HEK293T (cell line): ENCODE measurements at places on chromosomes 4 and X.
A peak's percentile ranks its signal among the peaks of the same experiment; 100 is the strongest.

DNA sequence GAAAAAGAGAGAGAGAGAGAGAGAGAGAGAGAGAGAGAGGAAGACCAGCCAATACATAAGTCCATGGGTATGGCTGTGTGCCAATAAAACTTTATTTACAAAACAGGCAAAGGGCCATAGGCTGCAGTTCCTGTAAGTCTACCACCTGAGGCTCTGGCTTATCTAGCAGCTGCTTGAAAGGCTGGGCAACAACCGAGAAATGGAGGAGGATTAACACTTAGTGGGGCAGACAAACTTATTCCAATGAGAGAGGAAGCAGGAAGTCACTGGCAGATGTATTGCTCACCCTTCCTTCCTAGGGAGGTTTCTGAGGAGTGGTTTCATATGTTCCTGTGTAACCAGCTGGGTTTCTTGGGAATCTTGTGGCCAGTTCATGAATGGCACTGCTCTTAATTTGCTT is 4.7 kb upstream of the GPR143 start:
- no peak for DNase-seq

- DNase-seq, result no peak
These were observed 1.0 kb upstream of the HMX1 start for GRCh38 chr4:8872402-8873291.

GRCh38 chr4:109690690-109691410 is 12.4 kb downstream of the CASP6 start:
- no peak for DNase-seq

DNA sequence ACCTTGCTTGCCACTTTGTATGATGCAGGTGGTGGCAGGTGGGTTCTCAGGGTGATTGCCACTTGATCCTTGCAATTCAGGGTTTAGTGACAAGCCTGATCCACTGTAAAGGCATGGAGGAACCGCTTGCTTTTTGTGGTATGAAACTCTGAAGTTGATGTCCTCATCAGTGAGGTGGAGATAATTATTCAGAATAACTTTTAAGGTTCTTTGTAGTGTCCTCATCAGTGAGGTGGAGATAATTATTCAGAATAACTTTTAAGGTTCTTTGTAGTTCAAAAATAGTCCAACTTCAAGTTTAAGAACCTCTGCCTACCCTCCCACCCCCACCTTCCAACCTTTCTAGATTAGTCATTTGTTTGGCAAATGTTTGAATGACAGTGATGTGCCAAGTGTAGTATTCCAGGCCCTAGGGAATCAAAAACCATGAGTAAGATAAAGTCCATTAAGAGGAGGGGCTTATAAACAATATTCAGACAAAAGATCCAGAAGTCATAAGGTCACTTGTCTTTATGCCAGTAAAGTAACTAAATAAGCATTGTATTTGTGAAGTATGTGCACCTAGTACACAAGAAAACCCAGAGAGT is 51.2 kb downstream of the DCUN1D4 start:
- DNase-seq, result no peak

DNA sequence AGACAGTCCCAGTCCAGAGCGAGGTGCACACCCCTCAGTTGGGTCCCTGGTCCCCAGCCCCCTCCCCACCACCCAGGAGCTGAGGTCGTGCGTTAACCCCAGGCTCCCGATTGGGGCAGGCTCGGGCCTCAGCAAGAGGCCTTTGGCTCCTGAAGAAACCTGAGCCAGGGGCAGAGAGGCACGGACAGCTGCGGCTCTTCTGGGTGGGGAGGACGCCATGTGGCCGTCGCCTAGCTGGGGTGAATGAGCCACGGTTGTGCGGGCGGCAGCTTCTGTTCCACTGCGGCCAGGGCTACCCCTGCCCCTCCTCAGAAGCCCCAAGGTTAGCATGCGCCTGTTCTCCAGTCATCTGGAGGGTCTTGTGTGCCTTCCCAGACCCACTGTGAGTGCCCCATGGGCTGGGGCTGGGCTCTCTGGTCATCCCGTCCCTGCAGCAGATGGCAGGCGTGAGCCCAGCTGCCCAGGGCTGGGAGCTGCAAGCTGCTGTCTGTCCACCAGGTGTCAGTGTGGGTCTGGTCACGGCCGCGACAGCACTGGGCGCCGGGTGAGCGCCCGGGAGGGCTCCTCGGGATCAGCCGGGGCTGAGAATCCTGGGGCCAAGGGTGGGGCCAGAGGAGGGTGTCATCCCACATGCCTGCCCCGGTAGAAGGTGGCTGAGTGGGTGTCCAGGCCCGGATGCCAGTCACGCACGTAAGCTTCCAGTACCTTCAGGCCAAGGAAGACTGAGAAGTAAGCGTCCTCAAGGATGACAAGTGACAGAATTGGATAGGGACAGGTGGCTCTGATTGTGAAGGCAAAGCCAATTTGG is 21.9 kb downstream of the ATP2B3 start:
- DNase-seq, result peak; percentile 89

DNA sequence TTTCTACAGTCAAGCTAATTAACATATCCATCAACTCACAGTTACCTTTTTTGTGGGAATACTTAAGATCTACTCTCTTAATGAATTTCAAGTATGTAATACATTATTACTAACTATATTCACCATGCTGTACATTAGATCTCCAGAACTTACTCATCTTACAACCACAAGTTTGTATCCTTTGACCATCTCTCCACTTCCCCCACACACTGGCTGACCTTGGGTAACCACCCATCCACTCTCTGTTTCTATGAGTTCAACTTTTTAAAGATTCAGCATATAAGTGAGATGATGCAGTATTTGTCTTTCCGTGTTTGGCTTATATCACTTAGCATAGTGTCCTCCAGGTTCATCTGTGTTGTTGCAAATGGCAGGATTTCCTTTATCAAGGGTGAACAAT is 30.5 kb upstream of the MAGED1 start:
- no peak for DNase-seq

DNA sequence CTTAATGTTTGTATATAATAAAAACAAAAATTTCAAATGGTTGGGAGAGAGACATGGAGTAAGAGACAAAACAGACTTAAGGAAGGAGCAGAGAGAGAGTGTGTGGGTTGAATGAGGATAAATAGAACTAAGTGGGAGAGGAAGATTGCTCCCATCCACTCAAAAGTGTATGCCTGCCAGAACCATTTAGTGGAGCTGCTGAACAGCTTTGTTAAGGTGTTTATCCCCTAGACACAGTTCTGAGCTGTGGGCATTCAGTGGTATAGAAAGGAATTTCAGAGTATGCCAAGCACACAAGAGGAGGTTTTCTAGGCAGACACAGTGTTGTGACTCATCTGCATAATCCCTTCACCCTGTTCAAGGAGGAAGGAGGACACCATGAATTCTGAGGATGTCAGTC is 508.6 kb upstream of the EPHA5 start:
- DNase-seq, result no peak

DNA sequence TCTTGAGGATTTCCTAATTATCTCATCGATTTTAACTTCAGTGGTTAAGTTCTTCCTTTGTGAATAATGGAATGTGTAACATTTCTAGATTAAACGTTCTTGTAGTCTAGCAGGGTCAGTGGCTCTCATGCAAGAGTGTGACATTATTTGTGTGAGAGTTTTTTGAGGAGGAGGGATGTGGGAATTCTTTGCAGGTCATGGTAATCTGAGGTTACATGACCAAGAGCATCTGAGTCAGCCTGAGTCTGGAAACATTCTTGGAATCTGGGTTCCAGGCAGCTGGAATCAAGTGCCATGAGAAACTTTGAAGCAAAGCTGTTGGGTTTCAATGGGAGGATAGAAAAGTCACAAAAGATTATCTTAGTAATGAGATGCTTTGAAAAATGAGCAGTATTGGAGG is 49.5 kb downstream of the GK start:
- no peak for DNase-seq

- DNase-seq, result no peak
These were observed 9.9 kb upstream of the GK start for GRCh38 chrX:30643313-30643821.

DNA sequence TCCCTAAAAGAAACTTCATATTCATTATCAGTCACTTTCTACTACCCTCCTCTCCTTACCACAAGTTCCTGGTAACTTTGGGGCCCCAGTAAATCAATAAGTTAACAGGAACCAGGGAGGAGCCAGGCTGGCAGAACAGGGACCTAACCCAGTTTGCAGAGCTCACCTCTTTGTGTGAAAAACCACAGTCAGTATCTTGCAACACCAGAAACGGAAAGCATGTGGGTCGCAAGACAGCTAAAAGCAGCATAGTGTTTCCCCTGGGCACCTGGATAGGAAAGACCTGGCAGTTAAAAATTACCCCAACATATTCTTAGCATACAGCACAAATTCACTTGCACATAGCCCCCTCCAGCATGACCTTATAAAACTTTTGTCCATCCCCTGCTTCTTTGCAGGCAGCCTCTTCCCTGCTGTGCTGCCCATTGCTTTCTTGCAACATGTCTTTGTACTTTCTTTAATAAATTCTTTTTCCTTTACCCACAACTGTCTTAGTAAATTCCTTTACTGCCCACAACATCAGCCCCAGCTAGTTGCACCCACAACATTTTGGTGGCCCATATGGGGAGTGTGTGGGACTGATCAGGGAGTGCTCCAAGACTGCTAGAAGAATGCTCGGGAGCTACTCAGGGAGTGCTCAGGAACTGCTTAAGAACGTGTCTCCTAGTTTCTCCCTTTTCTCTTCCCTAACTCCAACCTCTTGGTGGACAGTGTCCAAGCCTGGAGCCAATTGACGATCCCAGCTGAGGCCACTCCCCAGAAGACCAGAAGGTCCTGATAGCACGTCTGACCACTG is 83.4 kb downstream of the MSN start:
- no peak for DNase-seq

DNA sequence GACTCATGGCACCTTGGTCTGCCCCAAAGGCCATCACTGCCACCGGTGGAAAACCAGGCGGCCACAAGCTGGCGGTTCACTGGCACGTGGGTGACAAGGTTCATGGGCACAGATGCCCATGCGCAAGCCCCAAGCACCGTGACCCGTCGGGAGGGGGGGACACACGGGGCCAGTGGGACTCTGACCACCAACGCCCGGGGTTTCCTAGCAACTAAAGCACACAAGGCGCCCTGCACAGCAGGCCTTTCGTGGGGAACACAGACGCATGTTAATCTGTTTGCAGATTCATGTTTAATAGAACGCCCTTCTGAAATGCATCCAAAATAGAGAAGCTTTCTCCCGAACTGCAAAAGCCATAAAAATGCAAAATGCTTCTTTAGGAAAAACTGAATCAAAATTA is 43.9 kb downstream of the FAM53A start:
- no peak for DNase-seq

DNA sequence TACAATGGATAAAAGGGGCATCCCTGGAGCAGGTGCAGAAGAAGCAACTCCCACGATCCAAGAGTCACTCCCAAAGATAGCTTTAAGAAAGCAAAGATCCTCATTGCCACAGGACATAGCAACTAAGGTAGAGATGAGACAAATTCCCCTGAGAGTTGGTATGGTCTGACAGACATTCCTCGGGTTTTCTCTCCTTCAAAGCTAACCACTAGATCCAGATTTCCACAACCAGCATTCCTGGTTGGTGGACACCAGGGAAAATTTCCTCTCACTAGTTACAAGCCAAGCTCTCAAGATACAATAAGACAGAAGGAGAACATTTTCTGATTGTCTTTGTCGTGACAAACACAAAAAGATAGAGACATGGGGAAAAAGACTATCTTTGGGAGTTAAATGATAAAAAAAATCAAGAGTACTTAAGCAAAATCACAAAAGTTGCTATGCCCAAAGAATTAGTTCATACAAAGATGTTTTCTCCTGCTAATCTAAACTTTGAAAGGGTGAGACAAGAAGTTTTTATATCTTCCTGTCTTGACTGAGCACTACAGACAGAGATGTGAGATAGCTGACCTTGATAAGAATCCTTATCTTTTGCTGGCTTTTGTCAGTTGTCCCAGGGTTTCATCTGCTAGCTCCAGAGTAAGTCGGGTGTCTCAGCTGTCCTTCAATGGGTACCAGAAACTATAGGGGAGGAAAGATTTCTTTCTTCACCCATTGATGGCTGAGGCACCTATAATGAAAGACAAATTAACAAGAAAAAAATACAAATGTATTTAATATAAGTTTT is 200.5 kb downstream of the CENPC start:
- DNase-seq, result no peak

DNA sequence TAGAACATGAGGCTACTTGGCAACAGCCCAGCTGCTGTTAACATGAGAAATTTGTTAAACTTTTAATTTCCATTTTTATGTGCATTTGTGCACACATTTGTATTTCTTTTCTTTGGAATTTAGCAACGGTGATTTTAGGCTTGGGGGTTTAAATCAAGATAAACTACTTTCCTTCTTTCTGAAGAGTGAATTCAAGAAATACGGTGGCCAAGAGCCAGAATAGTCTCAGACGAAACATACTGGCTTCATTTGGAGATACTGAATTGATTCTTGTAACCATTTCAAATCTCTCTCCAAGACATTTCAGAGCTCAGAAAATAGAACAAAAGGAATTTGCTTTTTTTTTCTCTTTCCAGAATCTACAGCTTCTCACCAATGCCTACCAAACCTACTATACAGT is 134.1 kb upstream of the SCML1 start:
- DNase-seq, result no peak

- DNase-seq, result no peak
These were observed 382.2 kb downstream of the FBXW7 start for GRCh38 chr4:152153476-152154270.

DNA sequence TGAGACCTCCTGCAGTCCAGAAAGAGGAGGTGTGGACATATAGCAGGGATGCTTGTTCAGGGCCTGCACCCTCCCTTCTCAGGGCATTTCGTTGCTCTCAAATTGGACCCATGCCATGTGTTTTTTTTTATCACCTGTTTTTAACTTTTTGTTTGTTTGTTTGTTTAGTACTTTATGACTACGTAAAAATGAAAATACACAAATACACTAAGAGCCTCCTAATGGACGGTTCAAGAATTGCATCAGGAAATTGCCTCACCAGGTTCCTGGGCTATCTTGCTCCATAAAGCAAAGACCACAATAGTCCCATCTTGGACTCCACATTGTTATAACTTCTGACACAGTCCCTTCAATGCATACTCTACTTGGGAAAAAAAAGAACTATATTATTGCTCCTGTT is 1685.9 kb upstream of the TENM3 start:
- peak; percentile 15 for DNase-seq

DNA sequence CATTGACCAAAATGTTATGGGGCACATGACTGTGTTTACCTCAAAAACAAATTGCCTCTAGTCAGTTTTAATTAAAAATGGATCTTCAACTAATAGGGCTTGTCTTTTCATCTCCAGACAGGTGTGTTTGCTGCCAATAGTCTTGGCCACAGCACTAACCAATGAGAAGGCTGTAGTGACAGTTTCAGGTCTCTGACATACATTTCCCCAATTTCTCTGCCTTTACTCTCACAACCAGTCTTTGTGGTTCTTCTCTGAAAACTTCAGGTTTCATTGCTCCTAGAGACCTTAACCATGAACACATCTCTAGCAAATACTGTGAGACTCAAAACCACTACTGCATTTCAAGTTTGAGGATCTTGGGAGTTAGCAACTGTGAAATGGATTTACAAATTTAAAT is 3.5 kb upstream of the EDNRA start:
- no peak for DNase-seq

GRCh38 chr4:180099957-180100356 is 2143.2 kb upstream of the TENM3 start:
- no peak for DNase-seq
